Heart left ventricle (tissue), 16 donors: ENCODE measurements at places on chromosomes 12 and 14. TPM values are rescaled to one million over a fixed set of nuclear protein-coding genes. Genes with fewer than 3 reads are reported as not detected.

The TTC8 gene
- 17.8 TPM for total RNA-seq

The KCNJ8 gene
- total RNA-seq = 56.5 TPM

The CEBPE gene
- 0.32 TPM for total RNA-seq

The SLC39A5 gene
- total RNA-seq = not detected

The SLC6A13 gene
- total RNA-seq = 1.3 TPM

The LTBP2 gene
- total RNA-seq = 19.1 TPM

The NR1H4 gene
- total RNA-seq = not detected

The CAPZA3 gene
- not detected for total RNA-seq

The CSRNP2 gene
- 22.5 TPM for total RNA-seq

The EFCAB11 gene
- total RNA-seq = 1.9 TPM

The KRT5 gene
- total RNA-seq = not detected

The SRSF5 gene
- total RNA-seq = 197 TPM

The OSBPL8 gene
- total RNA-seq = 50.2 TPM

The PLEKHG3 gene
- 34.3 TPM for total RNA-seq

The CLEC14A gene
- total RNA-seq = 40.2 TPM

The RBM19 gene
- total RNA-seq = 14.9 TPM

The CSAD gene
- 10.3 TPM for total RNA-seq

The FLVCR2 gene
- total RNA-seq = 11.7 TPM

The SERPINA5 gene
- total RNA-seq = 1.2 TPM

The ADAM21 gene
- total RNA-seq = 0.12 TPM
